ENCODE measurements at places on chromosomes 5 and 9.

- DNase-seq, result no peak
Observed at GRCh38 chr9:18520416-18521047, 46.6 kb downstream of the ADAMTSL1 start.

GRCh38 chr5:52491071-52491787 is 296.5 kb upstream of the ITGA1 start:
- no peak for DNase-seq

DNA sequence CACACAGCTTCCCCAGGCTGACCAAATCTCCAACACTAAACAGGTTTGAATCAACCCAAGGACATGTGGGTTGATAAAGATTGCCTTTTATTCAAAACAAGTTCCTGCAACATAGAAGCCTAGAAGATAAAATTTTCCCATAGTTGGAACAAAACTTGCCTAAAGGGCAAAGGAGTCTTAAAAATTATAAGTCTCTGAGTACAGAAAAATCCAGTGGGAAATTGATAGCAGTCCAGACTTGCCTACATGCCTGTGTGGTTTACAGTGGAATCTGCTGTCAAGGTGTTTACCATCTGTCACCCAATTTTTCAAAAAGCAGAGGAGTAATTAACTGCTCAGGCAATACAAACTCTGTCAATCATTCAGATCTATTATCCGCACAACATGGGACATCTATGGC is 168.2 kb downstream of the PPP2R2B start:
- no peak for DNase-seq

- no peak for DNase-seq
Observed at GRCh38 chr5:15266229-15266628, 233.8 kb upstream of the FBXL7 start.

DNA sequence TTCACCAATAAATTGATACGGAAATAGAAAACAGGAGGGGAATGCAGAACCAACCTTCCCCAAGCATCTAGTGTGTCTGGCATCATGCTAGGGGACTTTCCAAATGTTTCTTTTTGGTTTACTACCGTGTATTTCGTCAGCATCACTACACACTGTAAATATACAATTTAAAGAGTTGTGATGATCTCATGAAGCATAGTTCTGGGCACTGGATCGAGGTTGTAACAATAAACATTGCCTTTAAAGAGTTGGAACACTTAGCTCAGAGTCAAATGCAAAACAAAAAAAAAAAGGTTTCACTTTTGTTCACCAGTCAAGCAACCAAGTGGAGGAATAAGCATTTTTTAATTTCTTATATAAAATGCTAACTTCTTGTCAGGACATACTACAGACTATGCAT is 2.9 kb upstream of the SCAI start:
- peak; percentile 28 for DNase-seq

GRCh38 chr9:126325821-126326220 is 808 bp upstream of the MVB12B start:
- no peak for DNase-seq

- DNase-seq, result peak; percentile 49
Observed at GRCh38 chr5:56575821-56576220, 239.5 kb upstream of the MAP3K1 start.

Data from suppressor macrophage treated with lipopolysaccharide for 4 hours (primary cell).